ENCODE measurements at places on chromosomes 7 and 10.

GRCh38 chr7:143973870-143974416, 19.3 kb downstream of the OR2F1 start:
- DNase-seq: no peak

DNA sequence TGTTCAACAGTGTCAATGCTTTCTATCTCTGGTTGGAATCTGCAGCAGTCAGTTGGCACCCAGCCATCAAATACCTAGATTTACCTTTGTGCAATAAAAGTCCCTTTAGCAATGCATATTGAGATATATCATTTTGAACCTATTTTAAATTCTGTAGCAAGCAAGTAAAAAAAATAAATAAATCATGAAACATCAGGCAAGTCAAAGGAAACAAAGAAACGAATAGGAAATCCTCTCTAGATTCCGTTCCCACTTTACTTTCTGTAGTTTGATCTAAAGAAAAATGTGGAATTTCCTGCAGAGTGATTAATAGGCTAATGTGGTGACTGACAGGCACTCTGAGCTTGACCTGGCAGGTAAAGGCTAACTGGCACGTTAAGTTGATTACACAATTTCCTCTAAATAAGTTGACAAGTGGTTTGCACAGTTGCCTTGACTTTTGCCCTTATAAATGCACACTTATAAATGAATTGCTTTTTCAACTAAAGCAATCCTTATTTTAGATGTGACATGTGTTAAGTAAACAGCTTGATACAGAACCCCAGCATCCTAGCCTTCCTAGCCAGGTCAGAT, 208.1 kb upstream of the TCF7L2 start:
- DNase-seq: no peak

- no peak for DNase-seq
Measured at GRCh38 chr7:76077435-76077834, 29.5 kb downstream of the MDH2 start.

- no peak for DNase-seq
Measured at GRCh38 chr7:12102527-12102926, 108.6 kb upstream of the TMEM106B start.

- no peak for DNase-seq
Measured at GRCh38 chr7:22485189-22485588, 14.8 kb downstream of the STEAP1B start.

DNA sequence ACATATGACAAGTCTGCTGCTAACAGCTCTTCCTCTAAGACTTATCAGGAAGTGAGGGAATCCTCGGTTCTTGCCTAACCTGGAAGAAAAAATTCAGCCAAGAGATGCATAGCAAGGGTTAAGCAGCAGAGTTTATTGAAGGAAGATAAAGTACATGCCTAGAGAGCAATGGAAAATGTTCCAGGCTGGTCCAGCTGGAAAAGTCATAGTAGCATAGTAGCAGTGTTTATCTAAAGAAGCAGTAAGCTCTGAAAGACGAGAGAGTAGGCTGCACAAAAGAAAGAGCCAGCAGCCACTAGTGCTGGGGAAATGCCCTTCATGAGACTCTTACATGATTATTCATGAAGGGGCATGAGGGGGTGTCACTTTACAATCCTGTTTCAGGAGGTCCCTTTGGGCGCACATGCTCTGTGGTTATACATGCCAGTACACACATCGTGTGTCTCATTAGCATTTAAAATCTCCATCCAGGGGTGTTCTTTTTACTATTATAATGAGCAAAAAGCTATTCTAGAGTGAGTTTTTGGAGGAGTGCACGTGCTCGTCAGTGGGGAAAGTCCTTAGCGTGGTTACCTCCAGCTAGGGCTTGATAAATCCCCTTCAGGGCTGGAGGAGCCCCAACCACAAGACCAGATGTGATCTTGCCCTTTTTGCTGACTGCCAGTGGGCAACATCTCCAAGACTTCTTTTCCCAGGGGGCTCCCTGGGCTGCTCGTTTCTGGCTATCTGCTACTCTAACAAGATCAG, 716.1 kb downstream of the PARD3 start:
- DNase-seq: no peak

All from AG08396 (cell line).